EL (cell line): ENCODE measurements at places on chromosomes 5 and 9.

DNA sequence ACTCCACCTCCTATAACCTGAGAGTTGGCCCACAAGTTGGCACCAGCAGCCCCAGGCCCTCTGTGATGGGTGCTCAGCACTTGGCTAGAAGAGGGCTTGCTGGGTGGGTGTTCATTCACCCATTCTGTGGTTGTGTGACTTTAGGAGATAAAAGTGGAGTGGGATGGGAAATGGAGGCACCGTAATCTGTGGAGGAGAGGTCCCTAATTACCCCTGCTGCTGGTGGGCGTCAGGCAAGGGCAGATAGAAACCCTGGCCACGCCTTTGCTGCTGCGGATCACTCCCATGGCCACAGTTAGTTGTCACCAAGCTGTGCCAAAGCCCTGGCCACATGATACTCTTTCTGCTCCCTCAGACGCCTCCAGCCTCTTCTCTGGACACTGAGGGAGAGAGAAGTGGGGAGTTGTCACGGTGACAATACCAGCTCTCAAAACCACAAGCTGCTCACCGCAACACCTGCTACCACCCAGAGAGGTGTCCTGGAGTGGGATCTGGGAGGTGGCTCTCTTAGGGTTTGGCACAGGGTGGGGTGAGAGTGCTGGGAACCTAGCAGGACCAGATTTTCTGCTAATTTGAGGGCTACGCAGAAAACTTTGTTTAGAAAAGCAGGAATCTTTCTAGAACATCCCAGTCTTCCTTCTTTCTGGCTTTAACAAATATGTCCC, 12.0 kb upstream of the NEUROG1 start:
- no peak for DNase-seq

GRCh38 chr5:172453986-172454357, 353 bp downstream of the SH3PXD2B start:
- DNase-seq, result peak; percentile 47

GRCh38 chr9:102841376-102841775, 153.8 kb upstream of the CYLC2 start:
- DNase-seq, result no peak

DNA sequence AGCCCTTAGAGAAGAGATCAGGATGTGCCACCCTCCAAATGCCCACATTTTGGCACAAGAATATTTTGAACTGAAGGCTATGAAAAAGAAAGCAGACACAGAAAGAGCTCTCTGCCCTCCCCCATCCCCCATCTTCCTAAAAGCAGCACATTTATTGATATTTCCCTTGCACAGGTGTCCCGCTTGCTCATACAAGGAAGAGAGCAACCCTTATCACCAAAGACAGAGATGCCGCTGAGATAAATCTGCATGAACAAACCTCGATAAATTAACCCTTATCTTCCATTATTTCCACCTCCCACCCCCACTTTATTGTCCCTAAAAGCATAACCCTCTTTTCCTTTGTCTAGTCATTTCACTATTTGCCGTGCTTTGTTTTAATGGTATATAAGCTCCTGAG, 1.8 kb downstream of the SLC28A3 start:
- DNase-seq, result no peak

- peak; percentile 56 for DNase-seq
These were observed 89.7 kb upstream of the CCNG1 start for GRCh38 chr5:163347671-163348070.

DNA sequence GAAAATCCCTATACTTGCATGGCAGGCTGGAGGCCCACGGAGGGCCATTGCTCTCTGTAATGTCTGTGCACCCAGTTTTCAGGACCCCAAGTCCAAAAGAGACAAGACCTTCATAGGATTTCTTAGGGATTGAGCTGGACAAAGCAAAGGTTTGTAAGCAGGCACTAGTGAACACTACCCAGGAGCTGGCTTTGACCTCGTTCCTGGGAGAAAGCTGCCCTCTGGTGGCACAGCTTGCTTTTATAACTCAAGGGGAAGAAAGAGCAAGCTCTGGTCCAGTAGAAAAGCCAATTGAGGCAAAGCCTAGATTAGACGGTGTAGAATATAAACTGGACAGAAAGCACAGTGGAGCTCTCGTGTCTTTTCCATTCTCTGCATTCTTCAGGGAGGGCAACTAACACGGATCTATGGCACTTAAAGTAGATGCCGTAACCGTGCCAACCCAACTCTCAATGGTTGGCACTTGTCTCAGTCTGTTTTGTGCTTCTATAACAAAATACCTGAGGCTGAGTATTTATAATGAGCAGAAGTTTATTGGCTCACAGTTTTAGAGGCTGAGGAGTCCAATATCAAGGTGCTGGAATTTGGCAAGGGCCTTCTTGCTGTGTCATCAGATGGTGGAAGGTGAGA, 7.9 kb downstream of the GABRP start:
- peak; percentile 56 for DNase-seq

DNA sequence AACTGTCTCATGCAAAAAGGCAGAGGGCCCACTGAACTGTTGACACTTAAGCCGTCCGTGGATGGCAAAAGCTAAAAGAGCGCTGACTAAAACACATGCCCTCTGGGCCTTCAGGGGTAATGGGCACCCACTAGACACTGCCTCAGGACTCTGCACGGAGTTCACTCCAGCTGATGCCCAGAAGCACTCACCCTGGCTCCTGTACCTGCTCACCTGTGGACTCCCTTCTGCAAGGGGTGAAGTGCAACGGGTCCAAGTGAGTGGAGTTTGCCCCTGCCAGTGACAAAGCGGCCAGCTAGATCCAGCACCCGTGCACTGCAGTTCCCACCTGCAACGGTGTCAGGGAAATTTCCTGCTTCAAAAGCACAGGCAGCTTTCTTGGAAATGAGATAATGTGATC, 50.2 kb downstream of the SLC1A1 start:
- no peak for DNase-seq

DNA sequence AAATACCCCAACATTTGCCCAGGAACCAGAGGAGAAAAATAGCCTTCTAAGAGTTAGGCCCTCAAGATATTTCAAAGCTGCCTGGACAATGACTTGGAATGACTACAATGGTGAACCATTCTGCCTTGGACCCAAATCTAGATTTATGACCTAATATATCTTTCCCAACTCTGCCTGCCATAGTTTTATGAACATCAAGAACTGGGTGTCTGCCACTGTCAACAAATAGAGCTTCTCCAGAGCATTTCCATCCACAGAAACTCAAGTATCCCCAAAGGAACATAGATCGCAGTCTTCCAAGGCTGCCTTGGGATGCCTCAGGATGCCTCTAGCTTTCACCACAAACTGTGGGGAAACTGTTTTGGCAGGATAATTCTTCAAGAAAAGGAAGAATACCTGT, 48.2 kb upstream of the NFIB start:
- DNase-seq, result no peak

- no peak for DNase-seq
These were observed 22.0 kb upstream of the ANKRD34B start for GRCh38 chr5:80592105-80592504.

- peak; percentile 78 for DNase-seq
These were observed 26.6 kb downstream of the GRAMD2B start for GRCh38 chr5:126449751-126450271.

GRCh38 chr9:22622815-22623214, 176.2 kb downstream of the DMRTA1 start:
- DNase-seq, result no peak

GRCh38 chr5:89120719-89121118, 237.7 kb upstream of the MEF2C start:
- no peak for DNase-seq

DNA sequence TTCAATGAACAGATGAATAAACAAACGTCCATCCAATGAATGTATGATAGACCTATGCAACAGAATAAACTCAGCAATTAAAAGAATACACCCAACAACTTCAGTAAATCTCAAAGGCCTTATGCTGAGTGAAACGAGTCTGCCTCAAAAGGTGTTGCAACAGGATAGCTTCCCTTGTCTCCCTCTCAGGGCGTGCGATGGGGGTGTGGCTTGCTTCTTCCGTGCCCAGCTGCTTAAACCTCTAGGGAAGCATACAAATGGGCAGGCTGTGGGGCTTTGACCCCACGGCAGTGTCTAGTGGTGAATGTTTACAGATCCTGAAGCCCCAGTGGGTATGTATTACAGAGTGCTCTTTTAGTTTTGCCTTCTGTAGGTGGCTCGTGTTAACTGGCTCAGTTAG, 87.0 kb upstream of the CCL21 start:
- DNase-seq, result no peak
